ENCODE measurements at places on chromosomes 3 and 15.

- DNase-seq = no peak
Measured at GRCh38 chr15:66285533-66286280, 7.7 kb upstream of the DIS3L start.

GRCh38 chr3:146326875-146327543 lies 76.1 kb upstream of the PLSCR4 start:
- no peak for DNase-seq

DNA sequence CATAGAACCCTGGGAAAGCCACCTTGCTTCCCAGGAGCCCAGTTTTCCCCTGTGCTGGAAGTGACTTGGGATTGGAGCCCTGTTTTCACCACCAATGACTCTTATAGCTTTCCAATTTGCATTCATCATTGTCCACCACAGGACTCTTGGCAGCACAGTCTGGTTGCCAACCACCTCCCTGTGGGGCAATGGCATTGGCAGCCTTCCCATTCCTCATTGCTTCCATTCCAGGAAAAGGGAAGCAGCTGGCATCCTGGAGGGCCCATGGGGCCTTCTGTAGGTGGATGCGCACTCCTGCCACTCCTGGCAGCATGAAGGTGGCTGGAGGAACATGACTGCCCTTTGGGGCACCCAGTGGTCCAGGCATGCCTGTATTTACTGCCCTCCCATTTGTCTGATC lies 57.7 kb downstream of the FEM1B start:
- DNase-seq = peak; percentile 81

GRCh38 chr15:54288049-54288448 lies 309.8 kb downstream of the UNC13C start:
- no peak for DNase-seq

DNA sequence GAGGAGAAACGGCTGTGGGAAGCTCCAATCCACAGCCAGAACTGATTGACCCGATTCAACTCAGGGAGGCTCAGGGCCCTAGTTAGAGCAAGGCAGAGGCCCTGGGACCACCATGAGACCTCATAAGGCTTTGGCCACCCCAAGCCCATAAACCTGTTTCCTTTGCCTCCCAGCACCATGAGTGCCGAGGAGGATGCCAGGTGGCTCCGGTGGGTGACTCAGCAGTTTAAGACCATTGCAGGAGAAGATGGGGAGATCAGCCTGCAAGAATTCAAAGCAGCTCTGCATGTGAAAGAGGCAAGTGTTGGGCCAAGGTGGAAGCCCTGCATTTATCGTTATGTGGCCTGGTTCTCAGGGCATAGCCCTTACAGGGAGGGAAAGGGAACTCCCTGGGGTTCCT lies 11.9 kb downstream of the NOX5 start:
- DNase-seq = no peak

DNA sequence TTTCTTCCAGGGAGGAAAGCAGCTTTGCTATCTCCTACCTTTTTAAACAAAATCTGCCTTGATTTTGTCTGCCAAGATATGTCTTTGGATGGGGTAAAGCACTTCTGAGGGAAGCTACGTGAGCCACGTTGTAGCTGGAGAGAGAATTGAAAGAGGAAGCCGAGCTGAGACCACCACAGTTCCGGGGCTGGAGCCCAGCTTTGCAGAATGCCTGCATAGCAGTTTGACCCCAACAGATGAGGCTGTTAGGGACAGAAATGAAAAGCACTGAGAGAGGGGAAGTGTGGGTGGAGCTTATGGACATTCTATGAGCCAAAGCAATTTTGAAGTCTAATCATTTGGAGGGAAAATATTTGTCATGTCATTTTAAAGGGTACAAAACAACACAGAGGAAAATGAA lies 45.4 kb downstream of the LIPC start:
- DNase-seq = no peak

- DNase-seq = no peak
Measured at GRCh38 chr15:58203537-58203936, 65.4 kb downstream of the AQP9 start.

- no peak for DNase-seq
Measured at GRCh38 chr3:11136830-11137626, 17.3 kb upstream of the HRH1 start.

DNA sequence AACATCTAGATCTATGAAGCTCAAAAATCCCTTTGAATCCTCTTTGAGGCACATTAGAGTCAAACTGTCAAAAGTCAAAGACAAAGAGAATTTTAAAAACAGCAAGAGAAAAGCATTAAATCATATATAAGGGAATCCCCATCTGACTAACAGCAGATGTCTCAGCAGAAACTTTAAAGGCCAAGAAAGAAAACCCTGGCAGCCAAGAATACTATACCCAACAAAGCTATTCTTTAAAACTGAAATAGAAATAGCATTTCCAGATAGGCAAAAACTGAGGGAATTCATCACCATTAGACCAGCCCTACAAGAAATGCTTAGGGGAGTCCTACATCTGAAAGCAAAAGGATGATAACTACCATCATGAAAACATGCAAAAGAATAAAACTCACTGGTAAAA lies 211.2 kb upstream of the PDZRN3 start:
- no peak for DNase-seq

GRCh38 chr15:34301058-34301457 lies 36.5 kb downstream of the SLC12A6 start:
- no peak for DNase-seq

GRCh38 chr3:25783661-25784512 lies 644 bp upstream of the NGLY1 start:
- peak; percentile 51 for DNase-seq

- no peak for DNase-seq
Measured at GRCh38 chr3:187746442-187747281, 1.4 kb upstream of the BCL6 start.

GRCh38 chr3:17140670-17141505 lies 256.1 kb downstream of the PLCL2 start:
- no peak for DNase-seq

DNA sequence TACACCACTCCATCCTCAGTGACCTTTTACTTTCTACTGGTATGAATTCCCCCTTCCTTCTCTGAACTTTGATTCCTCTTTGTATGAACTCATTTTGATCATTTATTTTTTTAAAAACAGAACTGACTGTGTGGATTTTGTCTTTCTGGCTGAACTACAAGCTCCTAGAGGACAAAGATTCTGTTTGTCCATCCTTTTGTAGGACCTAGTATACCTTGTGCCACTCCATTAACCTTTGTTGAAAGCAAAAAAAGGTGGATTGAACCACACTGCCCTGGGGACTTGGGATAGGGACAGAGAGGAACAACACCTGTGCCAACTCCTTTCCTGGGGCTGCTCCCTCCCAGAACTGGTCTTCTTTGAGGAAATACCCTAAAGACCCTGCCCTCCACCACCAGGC lies 23.6 kb downstream of the FSTL1 start:
- no peak for DNase-seq

- no peak for DNase-seq
Measured at GRCh38 chr3:54243960-54244682, 121.8 kb downstream of the CACNA2D3 start.

GRCh38 chr3:118973050-118973449 lies 61.6 kb downstream of the IGSF11 start:
- no peak for DNase-seq

DNA sequence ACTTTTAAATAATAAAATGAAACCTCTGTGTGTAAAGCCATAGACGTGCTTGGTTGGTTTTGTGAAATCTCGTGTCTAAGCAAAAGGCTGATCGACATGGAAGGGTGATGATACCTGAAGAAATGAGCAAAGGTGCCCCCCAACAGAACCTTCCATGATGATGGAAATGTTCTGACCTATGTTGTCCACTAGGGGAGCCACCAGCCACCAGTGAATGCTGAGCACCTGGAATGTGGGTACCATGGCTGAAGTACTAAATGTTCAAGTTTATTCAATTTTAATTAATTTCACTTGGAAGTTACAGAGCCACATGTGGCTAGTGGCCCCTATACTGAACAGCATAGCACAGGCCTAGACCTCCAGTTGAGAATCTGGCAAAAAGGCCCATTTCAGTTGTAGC lies 158.8 kb downstream of the POLR2M start:
- no peak for DNase-seq

- no peak for DNase-seq
Measured at GRCh38 chr15:48802867-48803266, 8.0 kb downstream of the CEP152 start.

GRCh38 chr15:89822026-89822425 lies 7.4 kb upstream of the ANPEP start:
- no peak for DNase-seq

DNA sequence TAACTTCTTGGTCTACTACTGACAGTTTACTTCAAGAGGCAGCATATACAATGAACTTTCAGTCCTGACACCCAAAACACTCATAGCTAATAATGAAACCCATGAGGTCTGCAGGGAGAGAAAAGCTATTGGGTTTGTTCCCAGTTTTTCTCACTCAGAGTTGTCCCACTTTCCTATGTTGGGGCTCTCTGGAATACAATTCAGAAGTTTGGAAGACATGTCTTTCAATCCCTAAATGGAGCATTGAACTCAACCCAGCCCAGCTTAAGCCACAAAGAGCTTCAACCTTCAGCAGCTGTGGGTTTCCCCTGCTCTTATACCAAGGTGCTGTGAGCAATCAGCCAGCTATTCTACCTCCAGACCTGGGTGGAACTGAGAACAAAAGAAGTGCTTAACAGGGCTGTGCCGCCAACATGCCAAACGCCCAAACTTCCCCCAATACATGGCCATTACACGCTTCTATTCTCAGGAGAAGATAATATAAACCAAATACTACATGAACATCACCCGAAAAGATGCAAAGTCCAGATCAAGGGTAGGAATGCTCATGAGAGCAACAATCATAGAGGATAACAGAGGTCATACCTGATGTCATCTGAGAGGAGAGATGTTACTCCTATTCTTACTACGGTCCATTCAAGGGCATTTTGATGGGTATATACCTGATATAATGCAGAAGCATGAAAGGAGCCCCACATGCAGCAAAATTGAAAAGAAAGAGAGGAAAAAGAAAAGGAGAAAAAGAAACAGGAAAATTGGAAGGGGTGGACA lies 131.2 kb upstream of the TGFBR2 start:
- DNase-seq = no peak

DNA sequence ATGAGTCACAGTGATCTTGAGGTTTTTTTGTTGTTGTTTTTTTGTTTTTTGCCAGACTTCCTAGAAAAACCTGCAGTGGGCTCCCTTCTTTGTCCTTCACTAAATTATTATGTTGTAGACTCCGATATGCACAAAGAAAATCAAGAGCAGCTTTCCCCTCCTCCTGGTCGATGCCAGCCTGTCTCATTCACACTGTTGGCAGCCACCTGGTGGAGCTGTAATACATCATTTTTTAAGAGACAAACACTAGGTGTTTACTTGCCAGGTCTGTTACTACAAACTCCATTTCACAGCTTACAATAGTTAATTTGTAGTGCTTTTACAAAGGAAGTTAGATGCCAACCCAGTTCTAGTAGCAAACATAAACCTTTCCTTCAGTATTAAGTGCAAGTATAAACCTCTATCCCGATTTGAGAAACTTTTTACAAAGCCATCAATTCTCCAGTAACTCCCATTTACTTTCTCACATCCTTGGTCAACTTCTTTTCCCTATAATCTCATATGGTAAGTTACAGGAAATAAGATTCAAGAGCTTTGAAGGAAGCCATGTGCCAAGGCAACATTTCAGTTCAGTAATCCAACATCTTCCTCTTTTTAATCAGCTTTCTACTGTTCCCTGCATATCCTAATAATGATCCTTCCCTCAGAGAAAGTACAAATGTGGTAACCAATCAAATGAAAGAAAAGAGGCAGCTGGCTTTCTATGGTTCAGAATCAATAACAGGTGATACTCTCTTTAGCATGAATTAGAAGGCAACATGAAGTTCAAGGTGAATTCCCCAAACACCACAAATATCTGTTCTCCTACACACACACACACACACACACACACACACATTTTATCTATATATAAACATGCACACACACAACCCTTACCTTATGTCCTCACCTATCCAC lies 14.0 kb downstream of the AAGAB start:
- peak; percentile 41 for DNase-seq

GRCh38 chr3:105719791-105720190 lies 149.0 kb downstream of the CBLB start:
- no peak for DNase-seq

GRCh38 chr3:9884555-9885165 lies 4.6 kb upstream of the CIDEC start:
- DNase-seq = no peak

DNA sequence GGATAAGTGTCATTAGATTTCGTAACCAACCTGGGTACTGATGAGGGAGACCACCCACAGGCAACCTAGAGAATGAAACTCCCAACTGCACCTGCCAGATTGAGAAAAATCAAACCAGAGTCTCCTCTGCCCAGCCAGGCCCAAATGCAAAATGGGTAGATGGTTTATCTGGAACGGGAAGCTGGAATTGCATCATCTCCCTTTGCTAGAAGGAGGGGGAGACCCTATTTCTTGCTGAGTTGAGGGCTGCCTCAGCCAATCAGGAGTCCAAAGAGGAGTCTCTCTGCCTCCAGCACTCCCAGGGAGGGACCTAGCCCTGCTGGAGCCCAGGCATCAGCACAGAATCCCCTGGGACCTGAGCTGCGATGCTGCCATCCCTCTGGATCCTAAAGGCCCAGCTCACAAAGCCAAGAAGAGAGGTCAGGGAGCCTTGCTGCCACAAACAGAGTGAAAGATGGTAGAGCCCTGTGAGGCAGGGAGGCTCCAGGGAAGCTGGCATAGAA lies 8.1 kb downstream of the RMDN3 start:
- peak; percentile 15 for DNase-seq

DNA sequence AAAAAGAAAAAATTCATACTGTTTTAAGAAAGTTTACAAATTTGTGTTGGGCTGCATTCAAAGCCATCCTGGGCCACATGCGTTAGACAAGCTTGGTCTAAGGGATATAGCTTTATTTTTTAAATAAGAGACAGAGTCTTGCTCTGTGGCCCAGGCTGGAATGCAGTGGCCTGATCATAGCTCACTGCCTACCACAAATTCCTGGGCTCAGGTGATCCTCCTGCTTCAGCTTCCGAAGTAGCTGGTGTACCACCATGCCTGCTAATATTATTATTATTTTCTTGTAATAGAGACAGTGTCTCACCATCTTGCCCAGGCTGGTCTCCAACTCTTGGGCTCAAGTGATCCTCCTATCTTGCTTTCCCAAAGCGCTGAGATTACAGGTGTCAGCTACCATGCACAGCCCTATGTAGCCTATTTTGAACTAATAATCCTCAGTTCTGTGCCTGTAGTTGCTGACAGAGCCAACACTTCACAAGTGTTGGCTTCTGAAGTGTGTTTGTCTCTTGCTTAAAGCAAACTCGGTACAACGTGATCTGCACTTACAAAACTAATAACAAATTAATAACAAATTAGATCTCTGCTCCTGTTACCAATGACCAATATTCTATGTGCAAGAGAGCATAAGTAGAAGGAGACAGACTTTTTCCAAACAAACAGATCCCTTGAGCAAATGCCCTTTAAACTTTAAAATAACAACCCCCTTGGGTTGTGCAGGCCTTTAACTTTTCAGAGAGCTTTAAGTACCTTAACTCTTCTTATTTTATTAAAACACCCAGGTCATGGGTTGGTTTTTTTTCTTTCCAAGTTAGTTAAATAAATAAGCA lies 135.2 kb downstream of the VGLL4 start:
- DNase-seq = no peak
